NCI-H446 treated with DMSO at 0.1 percent for 48 hours (cell line): ENCODE measurements at places on chromosomes 12 and 14.

DNA sequence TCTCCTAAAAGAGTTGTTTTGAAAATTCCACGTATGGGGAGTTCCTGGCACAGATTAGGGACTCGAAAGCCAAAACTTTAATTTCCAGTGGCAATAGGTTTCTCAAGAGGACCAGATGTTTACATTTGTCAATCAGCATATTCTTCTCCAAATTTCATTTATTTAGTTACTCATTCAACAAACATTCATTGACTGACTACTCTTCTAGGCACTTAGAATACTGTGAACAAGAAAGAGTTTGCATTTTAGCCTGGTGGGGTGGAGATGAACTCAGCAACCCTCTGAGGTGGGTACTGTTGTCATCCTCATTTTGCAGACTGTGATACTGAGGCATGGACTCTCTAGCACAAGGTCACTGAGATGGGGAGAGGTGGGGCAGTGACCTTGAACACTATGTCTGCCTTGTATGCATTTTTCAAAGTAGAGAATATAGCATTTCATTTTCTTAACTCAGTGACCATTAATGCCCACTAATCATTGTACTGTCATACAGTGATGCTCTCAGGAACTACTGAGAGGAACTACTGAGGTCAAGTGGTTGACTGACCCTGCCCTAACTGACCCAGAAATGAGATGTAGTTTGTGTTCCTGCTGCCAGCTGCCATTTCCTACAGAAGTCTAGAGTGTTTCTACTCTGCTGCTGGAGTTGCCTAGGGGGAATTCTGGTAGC lies 2.2 kb downstream of the L3HYPDH start:
- peak; percentile 40 for DNase-seq

DNA sequence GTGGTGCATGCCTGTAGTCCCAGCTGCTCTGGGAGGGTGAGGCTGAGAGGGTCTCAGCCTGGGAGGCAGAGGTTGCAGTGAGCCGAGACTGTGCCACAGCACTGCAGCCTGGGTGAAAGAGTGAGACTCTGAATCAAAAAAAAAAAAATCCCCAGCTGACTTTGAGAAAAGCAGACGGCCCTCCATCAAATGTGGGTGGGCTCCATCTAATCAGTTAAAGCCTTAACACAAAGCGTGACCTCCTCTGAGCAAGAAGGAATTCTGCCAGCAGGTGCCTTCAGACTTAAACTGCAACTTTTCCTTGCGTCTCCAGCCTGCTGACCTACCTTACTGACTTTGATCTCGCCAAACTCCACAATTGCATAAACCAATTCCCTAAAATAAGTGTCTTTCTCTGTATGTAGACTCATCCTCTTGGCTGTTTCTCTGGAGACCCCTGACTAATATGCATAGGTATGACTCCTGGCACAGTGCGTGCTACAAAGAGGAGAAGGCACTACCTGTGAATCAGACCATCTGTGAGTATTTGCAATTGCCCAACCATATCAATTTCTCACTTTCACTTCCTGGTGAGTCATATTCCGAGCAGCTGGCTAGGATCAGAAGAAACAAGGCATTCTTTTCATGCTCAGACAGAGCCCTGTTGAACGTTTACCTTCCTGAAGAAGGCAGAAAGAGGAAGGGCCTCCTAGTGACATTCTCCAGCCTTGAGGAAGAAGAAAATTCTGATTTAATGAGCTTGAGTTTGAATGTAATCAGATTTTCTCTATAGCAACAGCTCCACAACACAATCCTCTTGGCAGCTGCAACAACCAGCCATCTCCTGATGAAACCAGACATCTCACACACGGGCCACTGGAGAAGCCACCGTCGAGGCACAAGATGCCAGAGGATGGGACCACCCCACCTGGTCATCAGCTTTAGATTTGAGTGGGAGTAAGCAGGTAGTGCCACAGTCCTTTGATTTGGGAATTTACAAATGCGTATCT lies 54.3 kb downstream of the CLMN start:
- peak; percentile 36 for DNase-seq

GRCh38 chr14:49479432-49479831 lies 106.7 kb downstream of the RPS29 start:
- no peak for DNase-seq

DNA sequence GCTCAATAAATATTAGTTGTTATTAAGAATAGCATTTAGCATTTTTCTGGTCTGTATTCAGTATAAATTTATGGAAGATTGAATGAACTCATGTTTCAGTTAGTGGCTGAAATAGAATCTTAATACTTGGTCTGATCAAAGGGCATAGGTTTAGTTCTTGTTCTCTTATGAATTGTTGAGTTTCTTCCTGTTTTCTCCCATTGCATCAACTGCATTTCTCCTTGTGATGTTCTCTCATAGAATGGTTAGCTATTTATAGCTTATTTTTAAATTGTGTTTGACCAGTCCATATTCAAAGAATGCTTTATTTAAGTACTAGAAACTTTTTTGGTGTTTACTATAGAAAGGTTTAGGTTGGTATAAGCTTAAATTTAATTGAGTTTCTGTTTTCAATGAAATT lies 29.8 kb downstream of the APAF1 start:
- no peak for DNase-seq

GRCh38 chr14:67663633-67664032 lies 10.8 kb downstream of the VTI1B start:
- DNase-seq = no peak

- DNase-seq = no peak
These were observed 5.5 kb downstream of the RNASE1 start for GRCh38 chr14:20797164-20797563.

GRCh38 chr14:101357559-101358319 lies 203.6 kb upstream of the DIO3 start:
- DNase-seq = no peak

DNA sequence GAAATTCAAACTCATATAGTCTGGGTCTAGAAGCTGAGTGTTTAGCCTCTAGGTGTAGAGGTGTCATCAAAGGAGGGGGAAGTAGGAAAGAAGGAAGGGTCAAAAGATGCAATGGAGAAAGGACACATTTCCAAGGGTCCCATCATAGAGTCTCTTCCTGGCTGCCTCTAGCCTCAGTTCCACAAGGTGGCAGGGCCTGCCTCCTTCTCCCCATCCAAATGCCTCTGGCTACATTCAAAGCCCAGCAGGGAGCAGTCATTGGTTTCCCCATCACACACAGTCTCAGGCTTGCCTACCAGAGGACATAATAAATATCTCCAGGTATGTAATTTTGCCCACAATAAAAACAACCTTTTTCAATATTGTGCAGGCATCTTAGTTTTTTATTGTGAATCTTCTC lies 2.1 kb upstream of the CCT2 start:
- no peak for DNase-seq

GRCh38 chr12:120481022-120481767 lies 11.6 kb upstream of the SRSF9 start:
- no peak for DNase-seq

DNA sequence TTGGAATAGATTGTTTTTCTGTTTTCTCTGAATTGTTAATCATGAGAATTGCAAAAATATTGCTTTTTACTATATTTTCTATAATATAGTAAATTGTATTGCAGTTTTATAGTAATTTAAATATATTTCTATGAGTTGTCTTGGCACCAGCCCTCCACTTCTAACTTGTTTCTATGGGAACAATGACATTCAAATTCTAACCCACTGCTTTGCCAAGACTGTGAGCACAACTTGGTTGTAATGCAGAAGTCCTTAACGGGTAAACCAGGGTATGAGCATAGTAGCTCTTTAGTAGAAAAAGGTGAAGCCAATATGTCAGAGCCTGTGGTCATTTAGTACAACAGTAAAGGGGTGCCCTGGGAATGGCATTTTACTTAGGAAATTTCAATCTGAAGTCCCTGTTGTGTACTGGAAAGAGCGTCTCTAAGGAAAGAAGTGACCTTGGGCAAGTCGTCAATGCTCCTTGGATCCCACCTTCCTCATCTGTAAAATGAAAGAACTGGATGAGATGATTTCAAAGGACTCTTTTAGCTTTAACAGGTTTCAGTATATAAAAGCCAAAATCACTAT lies 283.3 kb downstream of the ATP23 start:
- DNase-seq = no peak

GRCh38 chr12:83039413-83039812 lies 352.7 kb downstream of the TMTC2 start:
- no peak for DNase-seq

DNA sequence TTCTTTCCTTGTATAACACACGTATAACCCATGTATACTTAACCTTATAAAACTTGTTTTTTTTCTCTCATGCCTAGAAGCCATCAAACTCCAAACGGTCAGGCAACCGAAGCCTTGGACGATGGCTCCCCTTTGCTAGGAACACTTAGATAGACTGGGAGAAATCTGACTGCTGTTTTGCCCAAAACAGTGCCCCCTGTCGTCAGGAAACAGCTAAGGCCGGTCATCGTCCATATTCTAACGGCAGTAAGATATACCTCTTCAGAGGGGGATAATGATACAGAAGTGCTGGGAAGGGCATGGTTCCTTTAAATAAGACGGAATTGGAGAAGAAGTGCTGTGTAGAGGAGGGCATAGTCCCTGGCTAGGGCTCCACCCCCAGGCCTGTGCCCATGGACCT lies 130.5 kb downstream of the SLC41A2 start:
- no peak for DNase-seq

DNA sequence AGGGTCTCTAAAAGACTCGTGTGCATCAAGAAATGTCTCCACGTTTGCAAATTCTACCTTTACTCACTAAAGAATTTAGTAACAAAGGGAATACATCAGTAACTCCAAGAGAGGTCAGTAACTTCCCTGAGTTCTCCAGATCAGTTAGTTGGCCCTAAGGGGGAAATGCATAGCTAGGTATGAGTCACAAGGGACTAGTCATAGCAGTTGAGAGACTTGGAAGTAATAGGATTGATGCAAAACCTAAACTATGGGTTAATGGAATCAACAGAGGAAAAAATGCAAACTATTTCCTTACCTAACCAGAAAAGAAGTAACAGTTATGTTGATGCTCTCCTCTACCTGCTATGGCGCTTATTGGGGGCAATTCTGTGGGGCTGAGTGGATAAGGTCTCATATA lies 148.8 kb upstream of the GARIN6 start:
- DNase-seq = no peak

GRCh38 chr14:40312296-40312695 lies 880.1 kb upstream of the FBXO33 start:
- DNase-seq = no peak

- DNase-seq = no peak
These were observed 3.7 kb downstream of the NFKBIA start for GRCh38 chr14:35400648-35401421.

DNA sequence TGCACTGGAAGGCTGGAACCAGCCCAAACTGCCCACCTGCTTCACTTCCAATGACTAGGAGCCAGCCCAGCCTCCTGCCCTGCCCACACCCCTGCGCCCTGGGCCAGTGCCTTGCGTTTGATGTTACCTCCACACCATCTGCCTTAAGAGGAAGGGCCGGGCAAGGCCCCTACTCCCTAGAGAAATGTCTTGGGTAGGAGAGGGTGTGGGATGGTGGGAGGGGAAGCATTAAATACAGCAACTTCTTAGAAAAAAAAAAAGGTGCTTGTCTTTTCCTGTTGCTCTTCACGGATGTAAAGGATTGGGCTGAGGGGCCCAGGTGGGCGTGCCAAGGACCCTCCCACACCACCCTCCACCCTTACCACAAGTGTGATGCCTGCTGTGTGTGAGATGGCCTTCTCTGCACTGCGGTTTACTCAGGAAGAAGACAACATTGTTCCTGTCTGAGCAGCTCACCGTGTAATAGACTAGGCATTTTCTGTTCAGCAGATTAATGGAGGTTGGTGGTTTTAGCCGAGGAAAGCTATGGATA lies 99.9 kb downstream of the NINJ2 start:
- DNase-seq = no peak

DNA sequence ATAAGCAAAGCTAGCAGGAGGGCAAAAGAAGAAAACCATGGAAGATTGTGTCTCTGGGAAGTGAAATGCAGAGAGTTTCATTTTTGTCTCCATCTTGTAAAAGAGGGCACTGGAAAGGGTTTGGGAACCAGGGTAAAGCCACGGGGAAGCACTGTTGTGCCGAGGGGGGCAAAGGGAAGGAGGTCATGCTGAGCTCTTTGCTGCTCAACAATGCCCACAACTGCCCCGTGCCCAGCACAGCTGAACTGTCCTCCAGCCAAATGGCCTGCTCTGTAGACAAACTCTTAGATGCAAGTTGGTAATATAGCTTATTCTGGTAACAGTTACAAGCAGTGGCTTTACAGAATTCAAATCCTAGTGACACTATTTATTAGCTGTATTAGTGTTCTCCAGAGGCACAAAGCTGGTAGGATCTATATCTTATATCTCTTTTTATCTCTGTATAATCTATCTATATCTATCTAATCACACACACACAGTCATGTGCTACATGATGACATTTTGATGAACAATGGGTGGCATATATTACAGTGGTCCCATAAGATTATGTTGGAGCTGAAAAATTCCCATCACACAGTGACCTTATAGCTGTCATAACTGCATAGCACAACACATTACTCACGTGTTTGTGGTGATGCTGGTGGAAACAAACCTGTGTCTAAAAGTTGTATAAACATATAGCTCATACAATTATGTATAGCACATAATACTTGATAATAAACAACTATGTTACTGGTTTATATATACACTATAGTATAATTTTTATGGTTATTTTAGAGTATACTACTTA lies 203.4 kb upstream of the DDHD1 start:
- no peak for DNase-seq

GRCh38 chr12:58931518-58931917 lies 11.2 kb upstream of the LRIG3 start:
- no peak for DNase-seq

- no peak for DNase-seq
These were observed 206.4 kb downstream of the PIK3C2G start for GRCh38 chr12:18467620-18468245.

- DNase-seq = no peak
These were observed 49.9 kb downstream of the HELB start for GRCh38 chr12:66352197-66352596.

DNA sequence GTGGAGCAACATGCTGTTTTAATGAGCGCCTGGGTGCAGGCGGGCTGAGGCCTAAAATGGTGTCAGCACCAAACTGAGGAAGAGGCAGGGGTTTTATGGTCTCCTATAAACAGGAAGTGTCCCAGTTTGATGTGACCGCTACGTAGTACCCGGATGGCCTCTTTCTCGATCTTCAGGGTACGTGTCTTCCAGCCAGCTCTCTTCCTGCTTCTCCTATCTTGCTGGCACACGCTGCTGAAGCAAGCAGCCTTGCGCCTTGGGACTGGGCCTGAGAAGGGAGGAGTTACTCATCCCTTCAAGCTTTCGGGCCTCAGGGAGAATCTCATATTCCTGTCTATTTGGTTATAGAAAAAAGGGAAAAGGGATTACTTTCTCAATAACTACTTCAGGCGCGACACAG lies 28.2 kb upstream of the RNASE1 start:
- DNase-seq = no peak

DNA sequence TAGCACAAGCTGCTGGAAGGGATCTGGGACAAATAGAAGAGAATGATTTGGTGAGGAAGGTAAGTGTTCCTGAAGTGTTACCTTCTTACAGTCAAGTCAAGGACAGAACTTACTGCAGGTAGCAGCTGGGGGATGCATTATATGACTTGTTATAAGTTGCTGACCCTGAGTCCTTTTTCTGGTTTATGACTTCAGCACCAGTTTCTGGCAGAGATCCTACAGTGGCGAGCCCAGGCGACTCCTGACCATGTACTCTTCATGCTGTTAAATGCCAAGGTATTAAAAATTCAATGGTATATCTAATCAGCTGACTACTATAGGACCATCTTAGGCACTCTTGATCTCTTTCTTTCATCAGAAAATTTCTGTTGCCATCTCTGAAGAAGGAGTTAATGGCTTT lies 45.1 kb upstream of the ATF1 start:
- DNase-seq = no peak
